Cerebellar nuclear complex (tissue), 1 donor: ENCODE measurements at places on chromosomes 11 and 22.
A peak's percentile ranks its signal among the peaks of the same experiment; 100 is the strongest.

DNA sequence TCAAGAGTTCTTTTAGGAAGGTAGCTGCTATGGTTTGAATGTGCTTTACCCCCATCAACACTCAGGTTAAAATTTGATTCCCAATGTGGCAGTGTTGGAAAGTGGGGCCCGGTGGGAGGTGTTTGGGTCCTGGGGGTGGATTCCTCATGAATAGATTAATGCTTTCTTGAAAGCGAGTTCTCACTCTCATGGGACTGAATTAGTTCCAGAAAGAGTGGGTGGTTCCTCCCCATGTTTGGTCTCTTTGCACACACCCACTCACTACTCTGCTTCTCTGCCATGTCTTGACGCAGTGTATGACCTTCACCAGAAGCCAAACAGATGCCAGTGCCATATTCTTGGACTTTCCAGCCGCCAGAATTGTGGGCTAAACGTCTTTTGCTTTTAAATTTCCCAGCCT is 394.4 kb downstream of the OPCML start:
- no peak for DNase-seq

- DNase-seq: no peak
Observed at GRCh38 chr22:31243339-31244045, 31.4 kb downstream of the LIMK2 start.

- peak; percentile 24 for DNase-seq
Observed at GRCh38 chr11:14148653-14149273, 186.2 kb downstream of the SPON1 start.

DNA sequence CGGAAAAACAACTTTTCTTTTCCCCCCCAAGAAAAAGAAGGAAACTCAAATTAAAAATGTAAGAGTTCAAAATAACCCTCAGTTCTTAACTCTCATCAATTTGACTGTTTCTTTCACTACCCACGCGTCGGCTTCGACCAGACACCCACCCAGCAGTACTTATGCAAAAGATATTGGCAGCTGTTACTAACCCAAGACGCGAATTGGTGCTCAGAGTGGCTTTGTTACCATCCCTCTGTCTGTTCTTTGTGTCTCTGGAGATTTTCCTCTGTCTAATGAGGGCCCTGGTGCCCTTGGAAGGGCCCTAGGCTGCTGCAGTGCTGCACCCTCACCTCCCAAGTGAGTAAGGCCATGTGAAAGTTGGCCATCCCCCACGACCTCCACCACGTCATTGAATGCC is 180.5 kb upstream of the NECTIN1 start:
- DNase-seq: no peak

- no peak for DNase-seq
Observed at GRCh38 chr11:2529636-2530035, 84.8 kb downstream of the KCNQ1 start.

DNA sequence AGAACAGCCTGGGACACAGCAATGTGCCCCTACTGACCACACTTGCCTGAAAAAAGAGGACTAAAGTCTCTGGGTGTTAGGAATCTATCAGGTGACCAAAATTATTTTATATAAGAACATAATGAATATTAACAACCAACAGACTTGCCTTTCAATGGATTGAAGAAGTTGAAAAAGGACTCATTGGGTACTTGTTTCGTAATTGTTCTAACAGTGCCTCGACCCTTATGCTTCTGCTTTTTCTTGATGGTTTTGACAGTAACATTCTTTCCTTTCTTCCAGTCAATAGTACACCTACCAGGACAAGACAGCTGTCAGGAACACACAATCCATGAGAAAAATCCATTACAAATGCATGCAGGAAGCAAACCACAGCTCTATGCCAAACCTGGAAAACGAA is 29.0 kb upstream of the PHLDA2 start:
- no peak for DNase-seq

GRCh38 chr11:8871171-8871775 is 39.7 kb upstream of the AKIP1 start:
- peak; percentile 2 for DNase-seq

DNA sequence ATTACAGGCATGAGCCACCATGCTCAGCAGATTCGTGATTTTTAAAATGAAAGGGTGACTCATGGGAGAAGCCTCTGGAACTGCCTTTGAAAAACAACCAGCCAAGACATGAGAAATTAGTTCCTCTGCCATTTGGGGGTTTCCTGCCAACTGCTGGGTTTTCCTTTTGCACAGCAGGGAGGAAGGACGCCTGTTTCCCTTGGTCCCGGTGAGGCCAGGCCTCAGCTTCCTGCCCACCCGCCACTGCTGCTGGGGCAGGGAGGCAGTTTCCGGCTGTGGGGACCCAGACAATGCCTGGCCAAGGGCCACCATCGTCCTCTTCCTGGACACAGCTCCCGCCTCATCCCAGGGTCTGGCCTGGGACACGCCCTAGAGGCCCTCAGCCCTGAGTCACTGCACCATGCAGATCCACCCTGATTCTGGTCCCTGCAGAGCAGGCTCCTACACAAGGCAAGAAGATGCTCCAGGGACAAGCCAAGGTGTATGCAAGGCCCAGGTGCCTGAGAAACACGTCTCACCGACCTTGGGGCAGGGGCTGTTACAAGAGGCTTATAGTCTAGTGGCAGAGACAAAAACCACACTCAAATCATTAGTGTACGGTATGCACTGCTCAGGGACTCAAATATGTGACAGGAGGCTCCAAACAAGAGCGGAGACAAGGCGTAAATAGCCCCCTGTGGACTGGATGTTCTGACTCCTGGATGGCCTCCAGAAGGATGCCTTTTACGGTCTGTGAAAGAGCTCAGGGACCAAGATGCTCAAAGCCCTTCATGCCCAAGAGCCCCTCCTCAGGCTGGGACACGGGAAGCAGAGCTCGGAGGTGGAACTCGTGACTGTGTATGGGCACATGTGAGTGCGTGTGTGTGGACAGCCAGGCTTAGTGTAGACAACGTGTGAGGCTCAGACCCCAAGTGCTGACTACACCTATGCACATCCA is 10.0 kb downstream of the PPM1F start:
- DNase-seq: no peak

DNA sequence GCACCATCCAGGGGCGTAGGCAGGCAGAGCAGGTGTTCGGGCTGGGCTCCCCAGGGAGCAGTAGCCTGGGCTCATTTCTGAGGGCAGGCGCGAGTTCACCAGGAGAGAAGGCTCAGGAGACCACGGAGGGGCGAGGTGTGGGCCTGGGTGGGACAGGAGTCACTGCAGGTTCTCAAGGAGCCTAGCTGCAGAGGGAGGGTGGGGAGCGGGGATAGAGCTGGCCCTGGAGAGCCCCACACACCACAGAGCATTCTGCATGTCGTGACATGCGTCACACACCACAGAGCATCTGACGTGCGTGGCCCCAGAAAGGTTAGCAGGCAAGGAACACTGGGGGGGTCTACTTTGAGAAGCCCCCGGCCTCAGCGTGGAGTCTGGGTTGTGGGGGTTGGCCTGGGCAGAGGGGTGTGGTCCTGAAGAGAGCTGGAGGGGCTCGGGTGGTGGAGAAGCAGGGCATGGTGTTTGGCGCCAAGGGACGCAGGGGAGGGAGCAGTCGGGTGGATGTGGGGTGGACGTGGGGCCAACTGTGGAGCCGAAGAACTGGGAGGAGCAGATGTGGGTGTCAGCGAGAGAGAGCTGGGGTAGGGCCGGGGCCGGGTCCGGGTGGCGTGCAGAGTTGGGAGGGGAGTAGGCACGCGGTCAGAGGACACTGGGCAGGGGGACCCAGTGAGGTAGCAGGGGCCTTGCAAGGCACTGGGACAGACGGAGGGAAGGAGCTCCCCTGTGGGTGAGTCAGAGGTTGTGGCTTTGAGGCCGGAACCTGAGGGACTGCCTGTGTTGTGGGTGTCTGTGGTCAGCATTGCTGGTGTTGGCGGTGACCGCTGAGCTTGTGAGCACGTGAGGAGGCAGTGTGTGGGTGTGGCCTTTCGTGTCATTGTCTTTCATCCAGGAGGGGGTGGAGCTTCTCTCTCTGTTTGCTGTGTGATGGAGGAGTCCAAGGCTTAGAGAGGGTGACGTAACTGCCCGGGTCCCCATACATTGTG is 25.5 kb downstream of the CTTN start:
- no peak for DNase-seq

- DNase-seq: no peak
Observed at GRCh38 chr22:38031491-38031890, 25.7 kb upstream of the PICK1 start.

GRCh38 chr11:122019908-122020694 is 95.9 kb downstream of the BLID start:
- no peak for DNase-seq

DNA sequence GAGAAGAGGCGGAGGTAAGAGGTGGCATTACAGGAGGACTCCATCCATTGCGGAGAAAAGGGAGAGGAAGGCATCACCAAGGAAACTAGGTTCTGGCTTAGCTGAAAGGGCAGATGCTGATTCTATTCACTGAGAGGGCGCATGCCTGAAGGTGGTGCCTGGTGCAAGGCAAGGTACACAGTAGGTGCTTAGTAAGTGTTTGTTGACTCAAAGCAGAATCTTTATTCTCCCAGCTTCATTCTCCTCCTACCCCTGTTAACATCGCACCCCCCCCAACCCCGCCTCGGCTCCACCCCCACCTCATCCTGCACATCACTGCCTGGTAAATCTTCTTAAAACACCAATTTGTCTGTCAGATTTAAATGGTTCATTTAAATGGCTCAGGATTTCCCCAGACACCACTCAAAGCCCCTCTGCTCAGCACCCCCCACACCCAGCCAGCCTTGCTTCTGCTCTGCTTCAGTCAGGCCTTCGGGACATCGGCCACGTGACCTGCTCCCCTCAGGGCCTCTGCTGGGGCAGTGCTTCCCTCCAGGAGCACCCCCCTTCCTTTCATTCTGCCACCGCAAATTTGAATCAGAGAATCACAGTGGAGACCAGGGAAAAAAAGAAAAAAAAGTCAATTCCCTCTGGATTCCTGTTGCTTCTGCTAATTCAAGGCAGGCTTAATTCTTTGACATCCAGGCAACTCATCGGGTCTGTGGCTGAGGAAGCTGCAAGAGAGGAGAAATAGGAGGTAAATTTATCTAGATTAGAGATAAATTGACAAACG is 17.8 kb upstream of the RCN1 start:
- DNase-seq: no peak

GRCh38 chr11:33941637-33942160 is 49.8 kb upstream of the LMO2 start:
- DNase-seq: no peak

DNA sequence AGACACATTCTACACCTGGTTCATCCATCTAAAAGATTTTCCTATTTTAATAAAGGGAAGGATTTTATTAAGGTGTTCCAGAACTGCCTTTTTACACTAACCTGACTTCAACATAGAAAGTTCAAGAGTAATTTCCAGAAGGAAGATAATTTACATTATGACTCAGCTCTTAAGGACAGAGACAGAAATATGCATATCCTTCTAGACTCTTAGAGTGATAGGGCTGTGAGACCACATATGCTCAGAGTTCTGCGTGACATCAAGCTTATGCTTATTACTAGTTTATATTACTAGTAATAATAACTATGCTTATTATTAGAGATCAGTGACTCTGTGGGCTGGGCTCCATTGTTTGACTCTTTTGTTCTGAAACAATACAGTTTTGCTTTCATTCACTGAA is 4.6 kb downstream of the PDGFD start:
- no peak for DNase-seq

DNA sequence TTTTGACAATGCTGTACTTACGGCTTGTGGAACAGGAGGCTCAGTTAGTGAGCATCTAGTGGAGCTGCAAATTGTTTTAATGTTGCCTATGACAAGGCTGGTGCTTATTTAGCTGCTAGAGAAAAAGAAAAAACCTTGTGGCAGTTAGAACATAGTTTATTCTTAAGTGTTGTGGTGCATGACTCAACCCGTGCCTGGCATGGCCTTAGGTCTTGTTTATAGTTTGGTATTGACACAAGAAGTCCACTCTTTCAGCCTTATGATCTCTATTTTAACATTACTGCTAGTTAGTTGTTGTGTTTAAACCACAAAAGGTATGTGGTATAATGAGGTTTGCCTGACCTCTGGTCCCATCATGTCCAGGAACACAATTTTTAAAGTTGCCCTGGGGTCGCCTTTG is 744.6 kb downstream of the FAM181B start:
- DNase-seq: no peak

GRCh38 chr11:75733431-75734107 is 15.9 kb downstream of the MOGAT2 start:
- DNase-seq: no peak

GRCh38 chr11:13012056-13012661 is 3.0 kb downstream of the RASSF10 start:
- no peak for DNase-seq

DNA sequence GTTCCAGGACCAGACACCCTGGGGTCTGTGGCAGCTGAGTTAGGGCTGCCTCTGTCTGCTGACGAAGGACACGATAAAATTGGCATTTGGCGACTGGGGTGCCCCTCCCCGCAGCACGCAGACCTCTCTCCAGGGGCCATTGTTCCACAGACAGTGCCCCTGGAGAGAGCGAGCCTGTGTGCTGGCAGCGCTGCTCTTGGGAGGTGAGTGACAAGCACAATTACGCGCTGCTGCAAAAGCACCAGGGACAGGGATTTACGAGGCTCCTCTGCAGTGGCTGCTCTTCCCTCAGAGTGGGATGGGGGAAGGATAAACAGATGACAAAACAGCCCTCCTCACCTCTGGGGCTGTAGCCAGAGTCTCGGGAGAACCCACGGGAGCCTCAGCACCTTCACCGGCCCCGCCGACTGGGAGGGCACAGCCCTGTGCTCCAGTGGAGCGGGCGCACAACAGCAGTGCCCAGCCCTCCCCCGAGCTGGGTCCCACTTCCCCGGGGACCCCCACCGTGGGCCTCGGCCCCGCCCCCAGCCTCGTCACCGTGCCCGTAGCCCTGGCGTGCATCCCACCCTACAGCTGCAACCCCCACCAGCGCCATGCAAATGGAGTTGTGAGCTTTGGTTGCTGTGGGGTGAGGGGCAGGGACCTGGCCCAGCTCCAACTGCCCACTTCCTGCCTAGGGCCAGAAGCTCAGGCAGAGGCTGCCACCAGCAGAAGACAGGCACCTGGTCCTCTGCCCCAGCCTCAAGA is 19.6 kb downstream of the CHID1 start:
- DNase-seq: no peak

DNA sequence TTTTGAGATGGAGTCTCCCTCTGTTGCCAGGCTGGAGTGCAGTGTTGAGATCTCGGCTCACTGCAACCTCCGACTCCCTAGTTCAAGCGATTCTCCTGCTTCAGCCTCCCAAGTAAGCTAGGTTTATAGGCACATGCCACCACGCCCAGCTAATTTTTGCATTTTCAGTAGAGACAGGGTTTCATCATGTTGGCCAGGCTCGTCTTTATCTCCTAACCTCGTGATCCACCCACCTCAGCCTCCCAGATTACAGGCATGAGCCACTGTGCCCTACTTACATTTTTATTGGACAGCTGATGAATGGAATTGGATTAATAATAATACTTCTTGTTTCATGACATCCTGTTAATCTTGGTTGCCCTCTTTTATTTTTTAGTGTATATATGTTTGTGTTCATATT is 3.0 kb upstream of the MRGPRD start:
- no peak for DNase-seq

DNA sequence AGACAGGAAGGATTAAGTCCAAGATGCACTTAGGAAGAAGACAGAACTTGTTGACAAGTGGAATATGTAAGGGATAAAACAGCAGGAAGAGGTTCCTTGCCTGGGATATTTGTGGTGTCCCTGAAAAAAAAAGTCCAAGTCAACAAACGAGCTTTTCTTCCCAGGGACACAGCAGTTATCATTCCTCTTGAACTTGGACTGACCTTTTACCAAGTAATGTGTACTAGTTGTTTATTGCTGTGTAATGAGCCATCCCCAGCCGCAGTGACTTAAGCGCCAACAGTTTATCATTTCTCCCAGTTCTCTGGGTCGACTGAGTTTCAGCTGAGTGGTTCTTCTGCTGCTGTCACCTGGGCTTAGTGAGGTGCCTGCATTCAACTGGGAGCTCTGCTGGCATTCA is 37.0 kb downstream of the KREMEN1 start:
- no peak for DNase-seq
